ENCODE measurements at places on chromosomes 11 and 22. TPM values are rescaled to one million over a fixed set of nuclear protein-coding genes. Genes with fewer than 3 reads are reported as not detected.

GRCh38 chr11:11845071-11845470 is 3.3 kb downstream of the USP47 start:
- H3K36me3 ChIP-seq: no peaks in the 10 kb centered on the region
- DNase-seq: no peak
- H3K4me1 ChIP-seq: peaks cover 26% of the 10 kb centered on the region
- no peaks in the 10 kb centered on the region for H3K27me3 ChIP-seq

DNA sequence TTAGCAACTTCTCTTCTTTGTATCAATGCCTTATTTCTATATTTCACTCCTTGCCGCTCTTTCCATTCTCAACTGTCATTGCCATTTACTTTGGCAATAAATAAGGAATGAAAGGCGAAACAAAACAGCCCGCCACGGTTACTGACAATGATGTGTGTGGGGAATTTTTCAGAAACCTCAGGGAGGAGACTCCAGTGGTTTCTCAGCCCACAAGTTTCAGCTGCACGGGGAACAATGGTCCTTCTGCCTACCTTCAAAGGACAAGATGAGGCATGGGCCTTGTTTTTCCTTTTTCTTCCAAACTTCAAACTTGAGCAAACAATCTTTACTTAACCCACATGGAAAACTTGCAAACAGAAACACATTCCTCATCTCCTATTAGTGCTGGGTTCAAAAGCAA is 409.4 kb downstream of the METTL15 start:
- DNase-seq: no peak
- H3K27ac ChIP-seq: peak overlapping the region; percentile 69
- H3K27me3 ChIP-seq: no peaks in the 10 kb centered on the region
- H3K36me3 ChIP-seq: no peaks in the 10 kb centered on the region

- H3K4me1 ChIP-seq: peaks cover 7% of the 10 kb centered on the region
- no peaks in the 10 kb centered on the region for H3K27me3 ChIP-seq
- H3K36me3 ChIP-seq: peaks cover 4% of the 10 kb centered on the region
- no peak overlapping the region for H3K4me3 ChIP-seq
- DNase-seq: no peak
- no peak overlapping the region for H3K27ac ChIP-seq
Observed at GRCh38 chr11:69662806-69663205, 12.3 kb downstream of the LTO1 start.

DNA sequence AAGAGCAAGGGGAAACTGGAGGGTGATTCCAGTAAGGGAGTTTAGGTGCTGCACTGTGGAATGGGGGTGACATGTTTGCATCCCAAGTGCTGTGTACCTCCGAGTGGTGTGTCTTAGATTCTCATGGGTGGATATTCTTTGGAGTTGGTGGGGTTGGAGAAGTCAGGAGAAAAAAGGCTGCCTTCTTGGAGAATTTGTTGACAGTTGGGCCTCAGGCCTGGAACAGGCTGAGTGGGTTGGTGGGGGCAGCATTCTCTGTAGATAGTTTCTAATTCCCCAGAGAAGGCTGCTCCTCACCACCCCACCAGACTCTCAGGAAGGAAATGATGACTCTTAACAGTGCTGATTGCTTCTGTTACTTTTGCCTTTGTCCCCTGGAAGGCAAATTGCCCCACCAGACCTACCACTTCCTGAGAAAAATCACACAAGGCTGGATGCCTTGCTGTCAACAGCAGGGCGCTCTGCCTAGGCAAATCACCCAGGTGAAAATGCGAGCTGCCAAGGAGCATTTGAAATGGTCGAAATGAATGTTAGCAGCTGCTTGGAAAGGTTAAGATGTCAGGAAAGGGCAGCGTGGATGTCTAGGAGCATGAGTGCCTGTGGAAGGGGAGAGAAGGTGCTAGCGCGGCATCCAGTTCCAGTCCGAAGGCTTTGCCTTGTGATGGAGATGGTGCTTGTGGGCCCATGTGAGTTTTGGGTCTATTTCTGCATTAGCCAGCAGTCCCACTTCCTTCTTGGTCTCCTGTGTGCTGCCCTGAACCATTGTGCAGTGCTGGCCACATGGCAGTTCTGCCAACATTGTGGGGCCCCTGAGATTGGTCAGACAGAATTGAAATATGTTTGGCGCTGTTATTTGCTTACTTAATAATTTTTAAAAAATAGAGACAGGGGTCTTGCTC is 29.7 kb upstream of the SORL1-AS1 start:
- no peaks in the 10 kb centered on the region for H3K27me3 ChIP-seq
- no peak for DNase-seq
- H3K4me3 ChIP-seq: no peak overlapping the region
- peak overlapping the region; percentile 1 for H3K27ac ChIP-seq
- H3K36me3 ChIP-seq: peaks cover 6% of the 10 kb centered on the region

- no peak for DNase-seq
- no peak overlapping the region for H3K27ac ChIP-seq
- H3K4me3 ChIP-seq: no peak overlapping the region
- H3K4me1 ChIP-seq: peaks cover 7% of the 10 kb centered on the region
- no peaks in the 10 kb centered on the region for H3K36me3 ChIP-seq
- peaks cover 9% of the 10 kb centered on the region for H3K27me3 ChIP-seq
Observed at GRCh38 chr11:127074151-127074761, 73.7 kb upstream of the KIRREL3 start.

Gene TRPM5
- total RNA-seq: 0.84 TPM

Gene BLID
- total RNA-seq: not detected
